ENCODE measurements at places on chromosomes 3 and 15.

DNA sequence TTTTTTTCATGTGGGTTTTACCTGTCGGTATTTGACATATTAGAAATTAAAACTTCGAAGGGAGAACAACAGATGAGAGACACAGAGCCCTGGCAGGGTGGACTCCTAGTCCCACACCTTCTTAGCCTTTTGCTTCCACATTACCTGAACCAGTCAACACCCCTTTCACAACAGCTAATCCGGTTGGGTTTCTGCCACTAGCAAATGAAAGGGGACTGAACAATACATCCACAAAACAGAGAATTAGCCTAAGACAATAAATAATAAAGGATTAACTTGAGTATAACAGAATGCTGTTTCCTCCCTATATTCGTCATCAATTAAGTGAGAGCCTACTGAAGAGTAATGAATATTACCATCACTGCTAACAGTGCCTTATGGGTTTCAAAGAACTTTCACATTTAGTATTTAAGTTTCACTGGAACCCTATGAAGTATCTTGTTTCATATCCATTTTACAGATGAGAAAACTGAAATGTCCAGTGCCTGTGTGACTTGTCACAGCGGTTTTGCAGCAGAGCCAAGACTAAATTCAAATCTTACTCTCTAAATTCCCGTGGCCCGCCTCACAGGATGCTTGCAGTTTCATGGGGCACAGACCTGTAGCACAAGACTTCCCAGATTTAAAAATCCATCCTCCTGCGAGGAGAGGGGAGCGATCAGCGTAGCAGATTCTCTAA lies 1.0 kb upstream of the RAB8B start:
- peak; percentile 63 for DNase-seq

GRCh38 chr3:84487296-84487695 lies 471.5 kb upstream of the CADM2 start:
- DNase-seq, result no peak

GRCh38 chr15:39778021-39778420 lies 4.6 kb downstream of the FSIP1 start:
- DNase-seq, result no peak

DNA sequence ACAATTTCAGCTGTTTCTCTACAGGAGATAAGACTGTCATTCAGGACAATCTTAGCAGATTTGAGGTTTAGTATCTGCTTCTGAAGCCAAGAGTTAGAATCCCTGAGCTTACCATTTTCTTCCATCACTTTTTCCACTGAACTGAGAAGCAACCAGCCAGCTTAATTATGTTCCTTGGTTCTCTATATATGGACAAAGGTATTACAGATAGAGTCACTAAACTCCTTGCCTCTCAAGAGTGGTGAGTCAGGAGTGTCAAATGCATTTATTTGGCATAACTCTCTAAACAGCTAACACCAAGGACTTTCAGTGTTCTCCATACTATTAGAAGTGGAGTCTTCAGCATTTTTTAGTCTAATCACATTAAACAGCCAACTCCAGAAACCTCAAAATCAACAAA lies 239.3 kb downstream of the ALCAM start:
- DNase-seq, result no peak

- DNase-seq, result no peak
Measured at GRCh38 chr3:113684271-113684819, 12.1 kb downstream of the USF3 start.
